ENCODE measurements at places on chromosomes 3 and 15.

GRCh38 chr3:32428092-32429068 is 36.7 kb downstream of the CMTM7 start:
- peak; percentile 61 for DNase-seq

DNA sequence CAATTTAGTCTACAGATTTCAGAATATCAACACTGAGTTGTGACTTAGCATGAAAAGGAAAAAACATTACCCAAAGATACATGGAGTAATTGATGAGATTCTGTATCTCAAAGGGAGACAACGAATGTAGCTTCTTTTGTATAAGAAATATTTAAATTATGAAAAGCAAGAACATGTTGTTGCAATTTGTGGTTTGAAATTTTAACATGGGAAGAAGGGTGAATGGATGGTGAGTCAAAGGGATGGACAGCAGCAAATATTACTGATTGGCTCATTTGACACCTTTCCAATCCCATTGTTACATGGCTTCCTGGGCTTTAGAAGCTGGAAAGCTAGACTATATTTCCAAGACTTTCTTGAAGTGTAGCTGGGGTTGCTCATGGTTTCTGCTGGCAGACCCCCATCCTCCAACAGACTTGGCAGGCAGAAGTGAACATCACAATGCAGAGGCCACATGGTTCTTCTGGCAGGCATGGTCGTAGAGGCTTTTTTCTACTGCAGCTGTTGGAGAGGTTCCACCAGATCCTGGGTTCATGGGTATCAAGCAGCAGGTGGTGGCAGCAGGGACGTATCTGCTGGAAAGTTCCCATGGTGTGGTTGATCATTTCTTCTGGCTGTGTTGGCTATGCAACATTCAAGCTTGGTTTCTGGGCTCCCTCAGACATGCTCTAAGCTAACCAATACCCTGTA is 47.2 kb upstream of the KPNA4 start:
- DNase-seq: no peak

GRCh38 chr15:72195101-72195511 is 2.5 kb downstream of the GRAMD2A start:
- no peak for DNase-seq

DNA sequence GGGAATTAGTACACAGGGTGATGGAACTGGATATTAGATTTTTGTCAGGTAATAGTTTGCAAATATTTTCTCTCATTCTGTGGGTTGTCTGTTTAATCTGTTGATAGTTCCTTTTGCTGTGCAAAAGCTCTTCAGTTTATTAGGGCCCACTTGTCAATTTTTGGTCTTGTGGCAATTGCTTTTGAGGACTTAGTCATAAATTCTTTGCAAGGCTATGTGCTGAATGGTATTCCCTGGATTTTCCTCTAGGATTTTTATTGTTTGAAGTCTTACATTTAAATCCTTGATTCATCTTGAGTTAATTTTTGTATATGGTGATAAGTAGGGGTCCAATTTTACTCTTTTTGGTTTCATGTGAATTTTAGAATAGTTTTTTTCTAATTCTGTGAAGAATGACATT is 111.3 kb downstream of the ARRDC4 start:
- no peak for DNase-seq

- no peak for DNase-seq
Measured at GRCh38 chr3:100374521-100374920, 26.4 kb downstream of the TOMM70 start.

- DNase-seq: no peak
Measured at GRCh38 chr15:52466716-52467115, 62.0 kb downstream of the MYO5A start.

GRCh38 chr3:154236331-154236730 is 88.0 kb downstream of the DHX36 start:
- DNase-seq: no peak

- no peak for DNase-seq
Measured at GRCh38 chr15:58352026-58352929, 79.5 kb upstream of the LIPC start.

All from activated naive CD4-positive, alpha-beta T cell treated with anti-CD3 and anti-CD28 coated beads, Interleukin-2, amount 10 ng/mL, durations not matched to agents 7 days and 5 days (primary cell).